ENCODE measurements at places on chromosomes 12 and 14.
A peak's percentile ranks its signal among the peaks of the same experiment; 100 is the strongest.

DNA sequence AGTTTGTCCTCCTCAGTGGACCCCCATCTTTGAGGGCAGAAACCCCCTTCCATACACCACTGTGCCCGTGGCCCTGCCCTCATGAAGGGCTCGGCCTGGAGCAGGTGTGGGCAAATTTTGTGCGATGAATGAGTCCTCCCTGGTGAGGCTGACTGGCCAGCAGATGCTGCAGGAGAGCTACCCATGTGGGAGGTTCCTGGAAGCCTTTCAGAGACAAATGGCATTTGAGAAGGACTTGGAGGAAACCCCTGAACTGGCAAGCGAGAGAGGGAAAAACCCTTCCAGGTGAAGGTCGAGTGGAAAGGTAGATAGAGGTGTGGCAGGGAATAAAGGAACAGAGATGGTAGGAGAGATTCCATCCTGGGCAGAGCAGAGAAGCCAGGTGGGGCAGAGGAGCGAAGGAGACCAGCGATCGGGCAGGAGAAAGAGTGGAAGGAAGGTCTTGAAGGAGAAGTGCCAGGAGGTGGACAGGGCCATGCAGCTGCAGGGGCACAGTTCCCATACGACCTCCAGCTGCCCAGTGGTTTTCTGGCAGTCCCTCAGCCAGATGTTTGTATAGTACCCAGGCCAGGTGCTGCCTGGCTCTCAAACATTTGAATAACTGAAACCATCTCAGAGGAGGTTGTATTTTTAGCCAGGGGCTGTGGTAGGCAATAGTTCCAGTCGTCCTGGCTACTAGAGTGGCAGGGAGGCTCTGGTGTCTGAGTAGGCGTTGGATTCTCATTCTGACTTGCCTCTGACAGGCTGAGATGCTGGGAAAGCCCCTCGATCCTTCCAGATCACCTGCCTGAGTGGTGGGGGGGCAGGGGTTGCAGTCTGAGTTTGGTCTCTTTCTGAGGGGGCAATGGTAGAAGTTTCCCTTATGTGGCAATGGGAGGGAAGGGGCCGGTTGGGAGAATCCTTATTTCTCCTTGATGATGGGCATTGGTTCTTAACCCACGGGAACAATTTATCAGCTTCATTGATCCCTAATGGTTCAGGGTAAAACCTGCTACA is 40.1 kb downstream of the FBXL14 start:
- DNase-seq = no peak

DNA sequence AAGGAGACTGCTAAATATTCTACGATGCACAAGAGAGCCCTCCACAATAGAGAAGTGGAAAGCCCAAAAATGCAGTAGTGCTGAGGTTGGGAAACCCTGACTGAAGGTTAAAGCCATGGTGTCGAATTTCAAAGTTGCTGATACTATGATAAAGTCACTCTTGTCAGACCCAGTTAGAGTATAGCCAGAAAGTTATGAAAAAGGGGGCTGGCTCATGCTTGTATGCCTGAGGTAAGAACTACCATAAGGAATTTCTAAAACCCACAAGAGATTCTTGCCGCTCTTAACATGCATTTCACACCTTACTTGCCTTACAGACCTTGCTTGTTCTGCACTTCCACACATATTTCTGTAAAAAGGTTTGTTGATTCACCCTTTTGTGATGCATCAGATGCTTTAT is 184.6 kb downstream of the SLC6A15 start:
- DNase-seq = no peak

DNA sequence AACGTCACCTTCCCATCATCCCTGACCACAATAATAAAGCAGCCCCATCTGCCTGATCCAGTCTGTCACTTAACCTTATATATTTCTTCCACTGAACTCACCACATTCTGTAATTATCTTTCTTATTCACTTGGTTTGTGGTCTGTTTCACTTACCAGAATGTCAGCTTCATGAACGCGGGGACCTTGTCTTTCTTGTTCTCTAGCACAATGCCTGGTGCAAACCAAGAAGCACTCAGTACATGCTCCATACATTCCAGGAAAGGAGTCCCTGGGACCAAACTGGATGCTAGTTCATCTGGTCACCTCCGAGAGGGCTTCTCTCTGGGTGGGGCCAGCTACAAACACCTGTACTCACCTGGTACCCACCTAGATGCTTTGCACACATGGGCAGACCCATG is 17.4 kb upstream of the ANKRD33 start:
- no peak for DNase-seq

DNA sequence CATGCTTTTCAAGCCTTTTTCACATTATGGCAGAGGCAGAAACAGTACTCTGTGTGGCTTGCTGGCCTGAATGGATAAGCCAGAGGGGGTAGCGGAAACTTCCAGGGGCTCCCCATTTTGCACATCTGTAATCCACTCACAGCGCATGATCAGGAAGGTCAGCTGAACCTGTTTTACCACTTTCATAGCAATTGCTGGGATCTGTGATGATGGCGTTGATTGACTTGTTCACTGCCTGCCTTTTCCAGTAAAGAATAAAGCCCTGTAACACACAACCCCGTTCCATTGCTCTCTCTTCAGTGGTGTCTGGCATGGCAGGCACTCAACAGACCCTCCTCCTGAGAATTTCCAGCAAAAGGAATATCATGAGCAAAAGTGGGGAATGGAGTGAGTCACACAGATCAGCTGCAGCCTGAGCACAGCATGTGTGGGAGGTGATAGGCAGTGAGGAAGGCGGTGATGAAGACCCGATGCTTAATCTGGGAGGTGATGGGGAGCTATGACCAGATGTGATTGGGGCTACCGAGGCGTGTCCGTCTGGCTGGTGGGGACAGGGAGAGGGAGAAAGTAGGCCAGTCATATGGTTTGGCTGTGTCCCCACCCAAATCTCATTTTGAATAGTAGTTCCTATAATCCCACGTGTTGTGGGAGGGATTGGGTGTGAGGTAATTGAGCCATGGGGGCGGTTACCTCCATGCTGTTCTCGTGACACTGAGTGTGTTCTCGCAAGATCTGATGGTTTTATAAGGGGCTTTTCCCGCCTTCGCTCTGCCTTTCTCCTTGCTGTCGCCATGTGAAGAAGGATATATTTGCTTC is 44.7 kb upstream of the CHST11 start:
- DNase-seq = no peak

DNA sequence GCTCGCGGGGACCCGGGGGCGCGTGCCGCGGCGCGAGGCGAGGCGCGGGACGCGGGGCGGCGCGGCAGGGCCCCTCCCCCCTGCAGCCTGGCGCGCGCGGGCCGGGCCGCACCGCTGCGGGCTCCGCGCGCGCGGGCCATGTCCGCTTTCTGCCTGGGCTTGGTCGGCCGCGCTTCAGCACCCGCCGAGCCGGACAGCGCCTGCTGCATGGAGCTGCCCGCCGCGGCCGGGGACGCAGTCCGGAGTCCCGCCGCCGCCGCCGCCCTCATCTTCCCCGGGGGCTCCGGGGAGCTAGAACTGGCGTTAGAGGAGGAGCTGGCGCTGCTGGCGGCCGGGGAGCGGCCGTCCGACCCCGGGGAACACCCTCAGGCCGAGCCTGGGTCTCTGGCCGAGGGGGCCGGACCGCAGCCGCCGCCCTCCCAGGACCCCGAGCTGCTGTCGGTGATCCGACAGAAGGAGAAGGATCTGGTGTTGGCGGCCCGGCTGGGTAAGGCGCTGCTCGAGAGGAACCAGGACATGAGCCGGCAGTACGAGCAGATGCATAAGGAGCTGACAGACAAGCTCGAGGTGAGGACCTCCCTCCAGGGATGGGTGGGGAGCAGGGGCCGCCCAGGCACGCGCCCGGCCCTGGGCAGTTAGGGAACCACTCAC is 820 bp downstream of the BICDL1 start:
- DNase-seq = no peak

GRCh38 chr14:34714320-34715126 is at the start of gene CFL2:
TSS of gene CFL2 (minus strand) at chr14:34714593. CDS start at chr14:34714540, 53 bp downstream.
- peak; percentile 82 for DNase-seq

- DNase-seq = no peak
Measured at GRCh38 chr14:89095036-89095435, 270.6 kb downstream of the TTC8 start.

GRCh38 chr12:89525305-89525823 is 483 bp downstream of the POC1B start:
- DNase-seq = peak; percentile 35

- DNase-seq = no peak
Measured at GRCh38 chr12:106254724-106255123, 6.9 kb upstream of the CKAP4 start.

DNA sequence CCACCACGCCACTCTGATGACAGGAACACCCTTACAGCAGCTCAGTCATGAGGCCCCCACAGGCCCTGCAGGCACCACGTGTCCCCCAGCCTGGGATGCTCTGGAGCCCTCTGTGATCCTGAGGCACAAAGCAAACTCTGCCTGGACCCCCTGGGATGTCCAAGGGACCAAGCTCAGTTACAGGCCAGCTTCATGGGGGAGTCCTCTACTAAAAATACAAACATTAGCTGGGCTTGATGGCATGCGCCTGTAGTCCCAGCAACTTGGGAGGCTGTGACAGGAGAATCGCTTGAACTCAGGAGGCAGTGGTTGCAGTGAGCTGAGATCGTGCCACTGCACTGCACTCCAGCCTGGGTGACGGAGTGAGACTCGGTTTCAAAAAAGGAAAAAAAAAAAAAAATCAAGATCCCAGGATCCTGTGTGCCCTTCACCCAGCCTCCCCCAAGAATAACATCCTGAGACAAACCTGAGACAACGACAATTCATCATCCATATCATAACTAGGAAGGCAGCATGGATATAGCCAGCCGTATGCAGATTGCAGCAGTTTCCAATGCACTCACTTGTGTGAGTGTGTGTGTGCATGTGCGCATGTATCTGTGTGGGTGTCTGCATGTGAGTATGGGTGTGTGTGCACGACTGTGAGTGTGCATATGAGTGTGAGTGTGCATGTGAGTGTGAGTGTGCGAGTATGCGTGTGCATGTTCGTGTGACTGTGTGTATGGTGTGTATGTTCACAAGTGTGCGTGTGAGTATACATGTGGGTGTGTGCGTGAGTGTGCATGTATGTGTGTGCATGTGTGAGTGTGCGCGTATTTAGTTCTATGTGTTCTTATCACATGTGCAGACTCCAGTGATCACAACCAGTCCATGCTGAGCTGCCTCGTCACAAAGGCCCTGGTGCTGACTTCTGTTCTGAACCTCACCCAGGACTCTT is 52.1 kb downstream of the NCOR2 start:
- DNase-seq = no peak

GRCh38 chr12:14834509-14834908 is 8.8 kb downstream of the ART4 start:
- DNase-seq = no peak

- peak; percentile 57 for DNase-seq
Measured at GRCh38 chr14:26598672-26599131, 869 bp upstream of the NOVA1 start.

GRCh38 chr12:56775638-56776037 is 12.5 kb downstream of the HSD17B6 start:
- DNase-seq = no peak

DNA sequence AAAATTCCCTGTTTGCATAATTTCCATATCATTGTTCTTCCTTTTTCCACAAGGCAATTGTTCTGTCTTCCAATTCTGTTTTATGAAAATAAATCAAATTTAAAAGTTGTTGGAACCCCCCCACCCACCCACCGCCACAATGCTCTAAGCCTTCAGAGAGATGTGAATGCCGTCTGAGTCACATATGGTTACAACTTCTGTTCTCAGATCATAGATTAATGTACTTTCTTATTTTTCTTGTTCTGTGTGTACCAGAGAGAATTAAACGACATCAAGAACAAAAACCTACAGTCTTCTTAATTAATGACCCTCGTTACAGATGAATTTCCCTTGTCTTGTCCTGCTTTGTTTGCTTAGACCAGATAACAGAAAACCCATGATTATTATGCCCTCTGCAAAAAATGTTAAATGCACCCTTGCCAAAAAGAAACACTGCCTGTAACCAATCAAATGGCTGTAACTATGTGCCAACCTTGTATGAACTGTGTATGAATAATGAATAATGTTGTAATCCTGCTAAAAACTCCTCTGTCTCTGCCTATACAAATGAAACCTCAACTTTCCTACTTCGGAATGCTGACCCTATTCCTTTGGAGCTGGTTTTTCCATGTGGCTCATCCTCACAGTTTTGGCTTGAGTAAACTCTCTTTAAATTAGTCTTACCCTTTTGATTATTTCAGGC is 14.0 kb downstream of the OR6S1 start:
- DNase-seq = no peak

All from SHP77 (cell line).